ENCODE measurements at places on chromosomes 13 and 19.

DNA sequence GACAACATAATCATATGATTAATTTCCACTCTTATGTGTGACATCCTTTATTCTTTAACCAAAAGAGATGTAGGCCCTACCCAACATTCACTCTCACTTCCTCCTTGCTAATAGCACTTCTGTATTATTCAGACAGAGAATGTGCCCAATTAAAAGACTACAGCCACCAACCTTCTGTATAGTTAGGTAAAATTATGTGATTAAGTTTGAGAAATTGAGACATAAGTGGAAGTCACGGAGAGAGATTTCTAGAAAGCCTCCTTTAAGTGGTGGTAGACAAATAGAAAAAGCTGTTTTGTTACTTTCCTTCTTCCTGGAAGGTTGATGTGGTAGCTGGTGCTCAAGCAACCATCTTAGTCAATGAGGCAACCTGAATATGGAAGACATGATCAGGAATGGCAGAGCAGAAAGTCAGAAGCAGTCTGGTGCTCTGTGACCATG is 14.8 kb downstream of the EPSTI1 start:
- no peak for DNase-seq

DNA sequence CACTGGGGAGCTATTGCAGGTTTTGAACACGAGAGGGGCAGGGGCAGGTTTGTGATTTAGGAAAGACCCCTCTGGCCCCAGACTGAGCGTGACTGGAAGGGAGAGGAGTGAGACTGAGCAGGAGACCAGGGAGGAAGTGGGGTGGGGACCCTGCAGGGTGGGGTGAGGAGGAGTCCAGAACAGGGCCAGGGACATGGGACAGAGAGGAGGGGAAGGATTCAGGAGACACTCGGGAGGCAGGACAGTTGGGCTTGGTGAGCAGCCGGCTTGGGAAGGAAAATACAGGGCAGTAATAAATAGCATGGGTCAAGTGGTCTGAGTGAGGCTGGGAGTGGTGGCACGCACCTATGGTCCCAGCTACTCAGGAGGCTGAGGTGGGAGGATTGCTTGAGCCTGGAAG is 9.4 kb downstream of the FOSB start:
- no peak for DNase-seq

DNA sequence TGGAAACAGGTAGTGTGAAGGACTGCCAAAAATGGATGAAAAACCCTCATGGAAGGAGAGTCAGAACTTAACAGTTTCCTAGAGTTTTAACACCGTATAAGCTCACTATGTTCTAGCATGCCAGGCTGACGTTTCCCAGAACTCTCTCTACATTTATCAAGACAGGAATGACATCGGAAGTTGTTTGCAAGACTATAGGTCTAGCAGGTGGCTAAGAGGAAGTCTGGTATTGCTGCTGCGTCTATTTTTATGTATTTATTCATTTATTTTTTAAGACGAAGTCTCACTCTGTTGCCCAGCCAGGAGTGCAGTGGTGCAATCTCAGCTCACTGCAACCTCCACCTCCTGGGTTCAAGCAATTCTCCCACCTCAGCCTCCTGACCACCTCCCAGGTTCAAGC is 20.5 kb upstream of the ARL11 start:
- DNase-seq: no peak

DNA sequence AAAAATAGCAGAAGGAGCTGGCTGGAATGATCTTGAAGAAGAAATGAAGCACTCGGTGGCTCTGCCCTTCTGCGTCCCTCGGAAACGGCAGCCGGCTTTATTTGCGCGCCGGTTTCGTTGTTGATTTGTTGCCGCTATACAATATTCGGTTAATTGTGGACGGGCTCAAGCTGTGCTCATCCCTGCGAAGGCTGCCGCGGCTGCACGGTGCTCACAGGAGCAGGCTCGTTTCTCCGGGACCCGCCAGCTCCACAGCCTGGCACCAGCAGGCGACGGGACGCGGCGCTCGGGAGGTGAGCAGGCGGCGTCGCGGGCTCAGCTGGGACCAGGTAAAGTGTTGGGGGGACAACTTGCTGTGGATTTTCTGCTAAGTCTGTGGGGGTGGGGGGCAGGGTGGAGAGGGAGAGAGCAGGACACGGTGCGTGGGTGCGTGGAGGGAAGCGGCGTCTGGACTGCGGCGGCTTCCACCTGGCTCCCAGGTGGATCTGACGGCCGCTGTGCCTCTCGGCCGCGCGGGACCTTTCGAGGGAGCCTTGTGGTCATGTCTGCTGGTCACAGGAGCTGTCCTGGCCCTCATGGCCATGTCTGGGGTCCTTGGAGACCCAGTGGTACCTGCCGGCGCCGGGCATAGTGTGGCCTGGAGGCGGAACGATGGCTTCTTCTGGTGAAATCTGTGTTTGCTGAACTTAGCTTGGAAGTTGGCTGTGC is 90.9 kb downstream of the TEX29 start:
- no peak for DNase-seq

DNA sequence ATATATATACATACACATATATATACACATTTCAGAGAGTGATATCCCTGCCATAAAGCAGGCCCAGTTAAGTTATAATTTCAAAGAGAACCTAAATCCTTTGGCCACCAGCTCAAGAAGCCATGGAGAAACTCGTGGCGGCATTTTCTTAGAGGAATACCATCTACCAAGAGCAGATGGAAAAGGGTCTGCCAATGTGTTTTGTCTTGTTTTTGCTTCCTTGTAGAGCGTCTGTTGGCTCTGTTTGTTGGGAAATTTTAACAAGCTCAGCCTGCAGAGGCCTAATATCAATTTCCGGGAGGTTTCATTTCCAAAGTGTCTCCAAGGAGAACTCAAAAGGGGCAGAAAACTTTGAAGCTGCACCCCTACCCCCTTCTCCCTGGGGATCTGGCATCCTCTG is 140.5 kb downstream of the IER2 start:
- DNase-seq: no peak

- no peak for DNase-seq
Observed at GRCh38 chr19:57245959-57246358, 5.5 kb downstream of the ZNF805 start.

- no peak for DNase-seq
Observed at GRCh38 chr13:32752997-32753606, 166.8 kb downstream of the PDS5B start.
